Activated CD8-positive, alpha-beta T cell treated with anti-CD3 and anti-CD28 coated beads for 36 hours (primary cell): ENCODE measurements at places on chromosomes 4 and X.

- no peak for DNase-seq
Observed at GRCh38 chr4:25879091-25879584, 16.4 kb upstream of the SEL1L3 start.

DNA sequence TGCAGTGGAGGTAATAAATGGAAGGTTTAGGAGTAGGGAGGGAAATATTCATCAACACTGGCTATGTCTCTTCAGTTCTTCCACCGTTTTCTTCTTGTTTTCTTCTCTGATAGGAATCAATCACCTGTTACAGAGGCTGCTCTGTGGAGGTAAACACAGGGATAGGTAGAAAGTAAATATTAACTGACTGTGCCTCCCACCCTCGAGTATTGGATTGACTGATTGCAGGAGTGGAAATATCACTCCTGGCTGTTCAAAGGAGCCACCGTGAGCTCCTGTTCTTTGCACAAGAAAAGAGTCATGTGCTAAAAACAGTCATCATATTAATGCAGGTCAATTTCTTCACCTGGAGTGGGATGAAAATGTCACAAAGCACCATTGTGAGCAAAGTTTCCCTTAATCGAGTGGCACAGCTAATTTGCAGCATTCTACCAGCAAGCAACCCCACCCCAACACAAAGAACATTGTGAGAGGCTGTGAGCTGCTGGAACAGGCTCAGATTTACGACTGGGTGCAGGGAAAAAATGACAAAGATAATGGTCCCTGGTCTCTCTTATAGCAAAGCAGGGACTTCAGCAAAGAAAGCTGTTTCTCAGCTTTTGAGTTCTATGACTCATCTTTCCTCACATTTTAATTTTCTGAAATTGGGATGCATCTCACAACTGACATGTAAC is 113.7 kb upstream of the TSPAN5 start:
- no peak for DNase-seq

GRCh38 chr4:15586066-15586465 is 69.1 kb downstream of the FBXL5 start:
- DNase-seq: no peak

GRCh38 chrX:47456080-47456479 is 26.9 kb downstream of the ZNF41 start:
- DNase-seq: no peak

GRCh38 chrX:25131055-25131454 is 115.3 kb upstream of the ARX start:
- no peak for DNase-seq

DNA sequence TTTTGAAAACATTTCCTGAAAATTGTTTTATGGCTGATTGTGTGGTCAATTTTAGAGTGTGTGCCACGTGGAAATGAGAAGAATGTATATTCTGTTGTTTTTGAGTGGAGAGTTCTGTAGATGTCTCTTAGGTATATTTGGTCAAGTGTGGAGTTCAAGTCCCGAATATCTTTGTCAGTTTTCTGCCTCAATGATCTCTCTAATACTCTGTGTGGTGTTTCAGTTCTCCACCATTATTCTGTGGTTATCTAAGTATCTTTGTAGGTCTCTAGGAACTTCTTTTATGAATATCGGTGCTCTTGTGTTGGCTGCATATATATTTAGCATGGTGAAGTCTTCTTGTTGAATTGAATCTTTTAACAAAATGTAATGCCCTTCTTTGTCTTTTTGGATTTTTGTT is 113.3 kb downstream of the LINC00632 start:
- no peak for DNase-seq

DNA sequence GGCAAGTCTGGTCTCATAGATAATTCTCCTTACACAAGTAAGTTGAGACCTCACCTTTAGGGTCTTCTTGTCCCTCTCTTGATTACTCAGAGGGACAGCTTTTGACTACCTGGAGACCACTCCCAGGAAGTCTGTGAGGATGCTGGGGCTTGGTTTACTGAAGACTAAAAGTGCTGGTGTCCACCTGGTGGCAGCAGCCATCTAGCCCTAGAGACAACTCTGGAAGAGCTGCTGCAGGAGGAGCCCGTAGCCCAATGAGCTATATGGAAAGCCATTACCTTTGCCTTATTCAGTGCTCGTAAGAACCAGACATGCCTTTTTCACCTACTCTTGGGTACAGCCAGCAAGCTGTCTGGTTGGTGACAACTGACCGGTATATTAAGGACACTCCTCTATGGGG is 7.3 kb downstream of the FGFBP2 start:
- no peak for DNase-seq

DNA sequence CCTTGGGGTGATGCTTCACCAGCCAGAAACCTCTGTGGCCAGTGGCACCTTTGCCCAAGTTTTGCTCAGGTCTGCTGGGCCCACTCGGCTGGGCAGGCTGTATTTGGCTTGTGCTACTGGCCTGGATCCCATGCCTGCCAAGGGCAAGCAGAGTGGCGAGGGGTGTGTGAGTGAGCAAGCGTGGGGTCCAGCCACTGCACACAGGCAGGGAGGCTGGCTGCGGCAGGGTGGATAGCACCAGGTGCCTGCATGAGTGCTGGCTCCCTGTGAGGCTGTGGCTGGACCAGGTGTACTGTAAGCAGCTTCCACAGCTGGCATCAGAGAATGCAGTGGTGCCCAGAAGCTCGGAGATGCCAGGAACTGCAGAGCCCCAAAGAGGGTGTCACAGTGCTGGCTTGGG is 478.5 kb downstream of the STPG2 start:
- DNase-seq: no peak

- DNase-seq: no peak
Observed at GRCh38 chrX:39456894-39457604, 640.7 kb downstream of the BCOR start.

GRCh38 chr4:37968747-37969146 is 8.5 kb downstream of the PTTG2 start:
- no peak for DNase-seq

- peak; percentile 59 for DNase-seq
Observed at GRCh38 chrX:73214426-73215094, at the start of gene NAP1L2. Gene NAP1L2, minus strand, starts transcription at chrX:73214851. Its CDS starts 359 bp downstream, at chrX:73214492.

DNA sequence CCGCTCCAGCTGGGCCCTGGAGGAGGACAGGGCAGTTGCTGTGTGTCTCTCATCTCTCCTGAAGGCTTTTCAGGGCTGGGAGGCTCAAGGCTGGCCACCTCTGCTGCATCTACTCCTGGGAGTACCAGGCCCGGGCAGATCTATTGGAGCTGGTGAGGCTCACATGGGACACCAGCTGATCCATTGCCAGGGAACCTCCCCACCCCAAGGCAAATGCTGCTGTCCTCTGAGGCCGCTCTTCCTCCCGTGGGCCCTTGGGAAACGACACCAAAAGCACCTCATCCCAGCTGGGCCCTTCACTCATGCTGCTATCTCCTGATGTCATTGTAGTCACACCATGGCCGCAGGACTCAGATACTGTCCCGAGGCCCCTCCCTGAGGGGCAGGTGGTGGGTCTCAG is 3.6 kb downstream of the UBL4A start:
- no peak for DNase-seq

DNA sequence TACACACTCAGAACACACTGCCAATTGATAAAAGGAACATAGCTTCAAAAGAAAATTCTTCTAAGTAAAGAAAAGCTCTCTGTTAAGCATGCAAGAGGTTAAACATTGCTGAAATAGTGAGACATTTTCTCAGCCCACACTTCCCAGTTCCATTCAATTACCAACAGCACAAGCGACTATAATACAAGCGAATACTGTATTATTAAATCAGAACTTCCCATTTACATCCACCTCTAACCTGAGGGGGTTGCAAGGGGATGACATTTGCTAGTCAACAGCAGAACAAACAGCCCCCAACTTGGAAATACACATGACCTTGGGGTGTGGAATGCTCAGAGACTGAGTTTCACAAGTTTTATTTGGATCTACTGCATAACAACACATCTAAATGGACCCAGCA is 1.1 kb downstream of the FSTL5 start:
- DNase-seq: no peak

DNA sequence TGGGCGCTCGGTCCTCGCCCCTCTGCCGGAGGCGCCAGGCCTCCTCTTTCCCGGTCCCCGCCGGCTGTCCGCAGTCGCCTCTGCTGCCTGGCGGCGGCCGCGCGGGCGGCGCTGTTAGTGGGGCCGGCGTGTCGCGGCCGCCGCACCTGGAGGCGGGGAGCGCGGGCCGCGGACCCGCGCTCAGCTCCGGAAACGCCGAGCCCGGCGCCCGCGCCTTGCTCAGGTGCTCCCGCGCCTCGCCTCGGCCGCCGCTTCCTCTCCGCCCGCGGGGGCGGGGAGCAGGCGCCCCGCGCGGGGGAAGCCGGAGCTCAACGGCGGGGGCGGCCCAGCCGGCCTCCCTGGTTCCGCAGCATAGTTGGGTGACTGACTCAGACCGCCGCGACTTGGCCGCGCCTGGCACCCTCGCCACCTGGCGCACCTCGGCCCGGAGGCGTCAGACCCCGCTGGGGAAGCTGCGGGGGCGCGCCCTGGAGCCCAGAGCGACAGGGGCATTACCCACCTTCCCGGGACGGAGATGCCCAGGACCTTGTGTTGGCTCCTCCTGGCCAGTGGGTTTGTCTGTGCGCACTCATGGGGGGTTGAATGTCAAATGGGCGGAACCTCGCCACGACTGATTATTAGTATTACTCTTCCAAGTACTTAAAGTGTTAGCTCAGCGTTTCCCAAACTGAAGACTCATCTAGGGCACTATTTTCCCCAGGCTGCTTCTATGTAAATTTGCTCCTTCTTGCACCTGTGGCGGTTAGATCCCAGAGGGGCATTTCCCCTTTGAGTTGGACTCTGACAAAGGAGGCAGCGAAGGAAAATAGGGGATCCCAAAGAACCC is at the start of gene ARAP2:
ARAP2 (minus strand) TSS at position 258 of the 826 bp plus-strand sequence. CDS start 15,028 bp downstream, outside the sequence.
- DNase-seq: peak; percentile 85

DNA sequence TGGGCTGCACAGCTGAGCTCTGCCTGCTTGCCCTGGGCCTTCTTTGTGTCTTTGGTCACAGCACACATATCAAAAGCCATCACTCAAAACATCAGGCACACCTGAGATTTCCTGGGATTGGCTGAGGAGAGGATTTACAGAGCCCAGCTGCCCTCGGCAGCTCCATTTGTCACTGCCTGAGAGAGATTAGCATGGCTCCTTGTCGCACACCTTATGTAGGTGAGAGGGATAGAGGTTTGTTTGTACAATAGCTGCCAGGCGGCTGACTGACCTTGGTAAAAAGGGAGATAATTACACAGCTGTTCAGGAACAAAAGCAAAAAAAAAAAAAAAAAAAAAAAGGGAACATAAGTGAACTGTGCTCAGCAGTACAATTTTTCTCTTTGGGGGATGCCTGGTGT is 63.2 kb downstream of the MGST2 start:
- no peak for DNase-seq

- no peak for DNase-seq
Observed at GRCh38 chrX:43718956-43719355, 62.9 kb downstream of the MAOA start.

GRCh38 chr4:150681063-150681462 is 99.1 kb downstream of the MAB21L2 start:
- no peak for DNase-seq

- DNase-seq: no peak
Observed at GRCh38 chrX:84956304-84956703, 47.4 kb upstream of the APOOL start.

DNA sequence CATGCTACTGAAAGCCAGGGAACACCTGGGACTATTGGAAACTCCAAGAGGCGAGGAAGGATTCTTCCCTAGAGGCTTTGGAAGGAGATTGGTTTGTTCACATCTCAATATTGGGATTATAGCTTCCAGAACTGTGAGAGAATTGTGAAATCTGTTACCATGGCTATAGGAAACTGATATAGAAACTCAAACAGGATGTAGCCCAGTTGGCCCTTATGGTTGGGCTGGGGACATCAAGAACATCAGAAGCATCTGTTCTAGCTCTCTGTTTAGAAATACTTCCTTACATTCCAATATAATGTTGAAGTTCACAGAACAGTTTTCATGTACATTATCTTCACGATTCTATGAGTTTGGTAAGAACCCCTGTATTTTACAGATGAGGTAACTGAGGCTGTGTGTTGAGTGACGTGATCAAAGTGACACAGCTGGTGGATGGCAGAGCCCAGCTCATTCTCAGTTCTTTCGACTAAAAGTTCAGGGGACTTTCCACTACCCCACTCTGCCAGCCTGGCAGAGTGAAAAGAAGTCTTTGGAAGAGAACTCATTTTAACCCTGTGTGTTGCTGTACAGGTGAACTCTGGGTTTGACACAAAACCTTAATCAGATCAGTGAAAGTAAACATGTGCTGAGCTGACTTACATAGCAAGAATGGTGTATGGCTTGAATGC is 183.0 kb downstream of the GBA3 start:
- DNase-seq: no peak

DNA sequence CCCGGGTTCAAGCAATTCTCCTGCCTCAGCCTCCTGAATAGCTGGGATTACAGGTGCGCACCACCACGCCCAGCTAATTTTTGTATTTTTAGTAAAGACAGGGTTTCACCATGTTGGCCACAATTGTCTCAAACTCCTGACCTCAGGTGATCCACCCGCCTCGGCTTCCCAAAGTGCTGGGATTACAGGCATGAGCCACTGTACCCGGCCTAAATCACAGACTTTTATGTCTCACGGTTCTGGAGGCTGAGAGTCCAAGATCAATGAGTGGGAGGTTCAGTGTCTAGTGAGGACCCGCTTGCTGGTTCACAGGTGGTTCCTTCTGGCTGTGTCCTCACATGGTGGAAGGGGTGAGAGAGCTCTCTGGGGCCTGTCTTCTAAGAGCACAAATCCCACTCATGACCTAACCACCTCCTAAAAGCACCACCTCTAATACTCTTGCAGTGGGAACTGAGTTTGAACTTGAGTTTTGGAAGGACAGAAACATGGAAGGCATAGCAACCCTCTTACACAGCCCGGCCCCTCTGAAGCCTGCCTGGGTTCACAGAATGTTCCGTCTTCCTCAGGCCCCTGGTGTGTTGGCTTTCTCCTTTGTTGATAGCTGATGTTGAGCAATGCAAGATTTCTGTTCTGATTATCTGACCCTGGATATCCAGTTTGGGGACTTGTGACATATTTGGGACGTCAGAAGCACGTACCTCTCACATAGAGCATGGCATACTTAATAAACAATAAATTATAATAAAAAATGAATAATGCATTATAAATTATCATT is 1.9 kb upstream of the AKAP17A start:
- no peak for DNase-seq

GRCh38 chrX:74514384-74514783 is 93.1 kb downstream of the SLC16A2 start:
- no peak for DNase-seq

- DNase-seq: no peak
Observed at GRCh38 chr4:139038874-139039443, 23.4 kb downstream of the NOCT start.

GRCh38 chrX:86830685-86831084 is 682.4 kb downstream of the DACH2 start:
- no peak for DNase-seq

GRCh38 chr4:52263607-52264006 is 212.5 kb downstream of the SPATA18 start:
- no peak for DNase-seq

- no peak for DNase-seq
Observed at GRCh38 chr4:6886886-6887285, 22.7 kb upstream of the TBC1D14 start.

- no peak for DNase-seq
Observed at GRCh38 chr4:82780752-82781231, 17.8 kb downstream of the SCD5 start.

- DNase-seq: no peak
Observed at GRCh38 chrX:45540181-45540580, 339.5 kb upstream of the DIPK2B start.

GRCh38 chr4:14787894-14788293 is 214.4 kb upstream of the CPEB2 start:
- peak; percentile 22 for DNase-seq

GRCh38 chr4:1375051-1375721 is 28.2 kb downstream of the UVSSA start:
- DNase-seq: no peak
